Tibial nerve (tissue), 4 donors: ENCODE measurements at places on chromosomes 2 and 18. TPM values are rescaled to one million over a fixed set of nuclear protein-coding genes. Genes with fewer than 3 reads are reported as not detected.

GRCh38 chr2:239722760-239723470 is 302.2 kb downstream of the NDUFA10 start:
- no peak for DNase-seq

Gene NXPH2
- total RNA-seq = not detected

Gene FOXI3
- not detected for total RNA-seq

Gene PKDCC
- total RNA-seq = 199 TPM

GRCh38 chr2:42342795-42343241 is 18.2 kb downstream of the COX7A2L start:
- DNase-seq = no peak

- DNase-seq = no peak
Measured at GRCh38 chr2:76469066-76469465, 758.4 kb upstream of the GCFC2 start.

DNA sequence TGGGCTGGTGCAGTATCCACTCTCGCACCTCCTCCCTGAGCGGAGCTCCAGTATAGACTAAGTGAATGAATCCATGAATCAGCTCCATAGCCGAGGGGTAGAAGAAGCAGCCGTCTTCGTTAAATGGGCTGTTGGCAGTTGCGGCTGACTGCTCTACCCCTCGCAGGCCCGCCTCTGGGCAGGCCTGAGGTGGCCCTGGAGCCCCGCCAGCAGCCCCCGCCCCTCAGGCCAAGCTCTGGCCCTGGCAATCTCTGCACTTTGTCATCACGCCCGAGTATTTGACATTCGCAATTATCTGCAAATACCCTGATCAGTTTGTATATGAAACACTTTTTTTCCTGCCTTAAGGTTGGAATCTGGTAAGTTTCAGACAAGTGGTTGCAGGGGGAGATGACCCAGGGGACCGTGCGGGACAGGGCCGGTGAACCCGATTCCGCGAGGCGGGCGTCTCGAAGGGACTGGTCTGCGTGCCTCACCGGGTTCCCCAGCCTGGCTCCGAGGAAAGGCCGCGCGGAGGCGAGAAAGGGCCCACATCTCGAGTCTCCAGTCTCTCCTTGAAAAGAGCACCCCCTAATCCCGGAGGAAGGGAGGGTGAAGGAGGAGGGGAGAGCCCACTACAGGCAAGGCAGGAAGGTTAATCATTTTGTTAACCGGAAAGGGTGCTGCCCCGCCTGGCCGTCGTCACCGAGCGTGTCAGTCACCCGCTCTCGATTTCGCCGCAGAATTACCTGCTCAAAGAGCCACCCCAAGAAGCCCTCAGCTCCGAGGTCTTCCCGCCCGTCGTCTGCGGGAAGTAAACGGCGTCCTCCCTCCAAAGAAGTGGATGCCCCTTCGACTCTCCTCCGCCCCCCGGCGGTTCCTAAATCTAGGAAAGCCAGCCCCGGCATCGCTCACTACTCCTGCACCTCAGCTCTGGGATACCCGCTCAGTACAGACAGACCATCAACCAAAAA is 11.1 kb upstream of the SATB2 start:
- DNase-seq = no peak

Gene ZBTB14
- total RNA-seq = 13.3 TPM

- DNase-seq = no peak
Measured at GRCh38 chr2:241637795-241638660, 535 bp downstream of the ATG4B start.

Gene BCL11A
- not detected for total RNA-seq

Gene ZNF396
- 2.8 TPM for total RNA-seq

- DNase-seq = no peak
Measured at GRCh38 chr2:145654746-145655145, 1134.8 kb upstream of the ZEB2 start.

DNA sequence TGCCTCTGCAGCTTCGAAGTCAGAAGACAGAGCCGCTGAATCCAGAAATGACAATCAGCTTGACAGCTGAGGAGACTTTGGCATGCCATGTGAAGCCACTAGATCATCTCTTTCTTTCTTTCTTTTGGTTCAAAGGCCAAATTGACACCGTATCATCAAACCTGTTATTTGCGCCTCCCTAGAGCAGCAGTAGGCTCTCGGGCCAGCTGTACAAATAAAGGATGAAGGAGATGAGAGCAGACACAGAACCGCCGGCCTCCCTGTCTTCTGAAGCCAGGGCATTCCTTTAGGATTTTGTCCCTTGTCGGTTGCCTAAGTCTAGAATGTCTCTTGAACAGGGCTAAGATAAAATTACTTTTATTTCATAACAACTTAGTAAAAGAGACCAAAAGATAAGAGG is 36.8 kb downstream of the COL4A4 start:
- no peak for DNase-seq

DNA sequence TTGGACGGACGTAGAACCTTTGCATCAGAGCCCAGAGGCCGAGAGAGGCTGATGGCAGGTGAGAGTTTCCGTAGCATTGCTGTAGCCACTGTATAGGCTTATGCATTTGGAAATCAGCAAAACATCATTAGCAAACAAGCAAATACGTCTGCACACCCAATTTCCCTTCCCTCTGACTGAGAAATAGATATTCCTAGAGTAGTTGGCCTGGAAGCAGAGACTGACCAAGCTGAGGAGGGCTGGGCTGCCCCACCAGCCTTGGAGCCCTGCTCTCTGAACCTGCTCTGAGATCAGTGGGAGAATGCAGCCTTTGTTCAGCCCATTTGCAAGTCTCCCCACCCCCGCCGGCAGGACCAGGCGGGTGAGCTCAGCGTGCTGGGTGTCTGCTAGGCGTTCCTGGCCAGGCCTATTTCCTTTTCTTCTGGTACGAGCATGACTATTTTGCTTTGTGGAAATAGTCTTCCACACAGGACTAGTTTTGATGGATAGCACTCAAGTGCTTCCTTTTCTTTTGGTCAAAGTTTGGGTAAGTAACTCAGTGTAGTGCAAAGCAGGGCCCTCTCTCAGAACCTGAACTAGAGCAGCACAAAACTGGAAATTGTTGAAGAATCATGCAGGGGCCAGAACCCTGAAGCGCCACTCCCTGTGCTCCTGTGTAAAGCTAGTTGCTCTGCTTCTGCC is 21.9 kb upstream of the RNF149 start:
- DNase-seq = peak; percentile 31

GRCh38 chr18:21330122-21330701 is 88.2 kb downstream of the GREB1L start:
- DNase-seq = no peak

Gene FAM110C
- not detected for total RNA-seq

DNA sequence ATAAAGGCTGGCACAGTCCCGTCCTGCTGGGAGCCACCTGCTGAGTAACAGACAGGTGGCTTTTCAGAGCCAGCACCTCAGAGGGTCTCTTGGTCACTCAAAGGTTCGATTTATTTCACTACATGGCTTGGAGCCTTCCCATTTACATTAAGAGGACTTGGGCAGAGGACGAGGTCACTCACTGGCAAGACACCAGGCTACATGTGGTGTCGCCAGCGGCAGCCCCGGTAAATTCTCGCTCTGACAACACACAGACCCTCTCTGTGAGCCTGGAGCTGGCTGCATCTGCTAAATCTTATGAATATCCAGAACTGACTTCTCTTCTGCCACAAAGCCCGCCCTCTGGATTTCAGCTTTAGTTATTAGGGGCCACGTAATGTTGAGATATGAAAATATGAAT is 254.7 kb downstream of the VAPA start:
- no peak for DNase-seq

DNA sequence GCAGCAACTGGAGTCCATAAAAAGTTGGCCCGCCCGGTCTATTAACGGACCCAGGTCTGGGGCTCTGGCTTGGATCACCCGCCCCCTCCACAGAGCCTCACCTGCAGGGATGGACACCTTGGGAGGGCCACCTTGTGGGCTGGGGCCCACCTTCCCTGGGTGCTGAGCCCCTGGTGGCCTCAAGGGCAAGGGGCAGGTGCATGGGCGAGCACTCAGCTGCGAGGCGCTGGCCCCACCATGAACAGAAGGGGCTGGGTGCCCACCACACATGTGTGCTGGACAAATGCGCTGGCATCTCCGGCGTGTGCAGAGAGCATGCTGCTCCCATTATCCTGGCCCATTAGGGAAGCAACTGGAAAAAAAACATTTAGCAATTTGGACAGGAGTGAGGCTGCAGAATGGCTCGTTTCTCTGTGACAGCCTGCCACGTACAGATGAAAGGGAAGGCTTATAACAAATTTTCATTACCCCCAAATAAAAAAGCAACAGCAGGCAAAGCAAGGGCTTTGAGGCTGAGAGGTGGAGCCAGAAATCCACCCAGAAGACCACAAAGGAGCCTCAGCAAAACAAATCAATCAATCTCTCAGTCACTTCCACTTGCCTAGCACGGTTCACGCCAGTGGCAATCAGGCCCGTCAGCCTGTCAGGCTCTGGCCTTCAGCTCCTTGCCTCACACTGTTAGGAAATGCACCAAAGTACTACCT is 253.1 kb upstream of the ZNF521 start:
- DNase-seq = no peak

Gene GREB1
- 8.1 TPM for total RNA-seq

GRCh38 chr18:62033756-62034155 is 140.9 kb upstream of the RNF152 start:
- DNase-seq = no peak

GRCh38 chr2:231063347-231063746 is 6.7 kb downstream of the PSMD1 start:
- DNase-seq = no peak

- no peak for DNase-seq
Measured at GRCh38 chr2:129794116-129794515, 185.3 kb upstream of the RAB6C start.

DNA sequence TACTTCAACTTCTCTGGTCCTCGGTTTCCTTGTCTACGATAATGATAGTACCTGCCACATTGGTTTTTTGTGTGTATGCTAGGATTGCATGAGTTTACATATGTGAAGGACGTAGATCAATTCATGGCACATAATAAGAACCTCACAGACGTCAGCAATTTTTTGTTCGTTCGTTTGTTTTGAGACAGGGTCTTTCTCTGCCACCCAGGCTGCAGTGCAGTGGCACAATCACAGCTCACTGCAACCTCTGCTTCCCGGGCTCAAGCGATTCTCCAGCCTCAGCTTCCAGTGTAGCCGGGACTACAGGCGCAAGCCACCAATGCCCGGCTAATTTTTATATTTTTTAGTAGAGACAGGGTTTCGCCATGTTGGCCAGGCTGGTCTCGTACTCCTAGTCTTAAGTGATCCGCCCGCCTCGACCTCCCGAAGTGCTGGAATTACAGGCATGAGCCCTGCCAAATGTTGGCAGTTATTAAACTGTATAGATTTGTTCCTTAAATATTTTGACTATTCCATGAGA is 756 bp upstream of the SLC35F5 start:
- DNase-seq = no peak

GRCh38 chr2:46230115-46230571 is 67.1 kb upstream of the EPAS1 start:
- DNase-seq = no peak

DNA sequence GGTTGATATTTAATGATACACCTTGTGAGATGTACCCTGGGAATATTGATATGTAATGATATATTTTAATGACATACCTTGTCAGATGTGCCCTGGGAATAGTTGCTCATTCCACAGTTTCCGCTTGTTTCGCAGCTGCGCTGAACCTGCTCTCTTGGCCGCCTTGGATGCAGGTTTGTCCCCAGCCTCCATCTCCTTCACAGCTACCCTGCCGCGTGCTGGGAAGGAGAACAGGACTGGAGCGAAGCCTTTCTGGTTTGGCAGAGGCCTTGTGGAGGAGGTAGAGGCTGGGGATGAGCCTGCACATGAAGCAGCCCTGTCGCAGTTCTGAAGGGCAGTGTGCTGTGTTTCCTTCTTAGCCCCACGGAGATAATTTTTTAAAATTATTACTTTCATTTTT is 14.6 kb downstream of the ATG4B start:
- DNase-seq = no peak

Gene CCDC148
- total RNA-seq = 1.8 TPM

DNA sequence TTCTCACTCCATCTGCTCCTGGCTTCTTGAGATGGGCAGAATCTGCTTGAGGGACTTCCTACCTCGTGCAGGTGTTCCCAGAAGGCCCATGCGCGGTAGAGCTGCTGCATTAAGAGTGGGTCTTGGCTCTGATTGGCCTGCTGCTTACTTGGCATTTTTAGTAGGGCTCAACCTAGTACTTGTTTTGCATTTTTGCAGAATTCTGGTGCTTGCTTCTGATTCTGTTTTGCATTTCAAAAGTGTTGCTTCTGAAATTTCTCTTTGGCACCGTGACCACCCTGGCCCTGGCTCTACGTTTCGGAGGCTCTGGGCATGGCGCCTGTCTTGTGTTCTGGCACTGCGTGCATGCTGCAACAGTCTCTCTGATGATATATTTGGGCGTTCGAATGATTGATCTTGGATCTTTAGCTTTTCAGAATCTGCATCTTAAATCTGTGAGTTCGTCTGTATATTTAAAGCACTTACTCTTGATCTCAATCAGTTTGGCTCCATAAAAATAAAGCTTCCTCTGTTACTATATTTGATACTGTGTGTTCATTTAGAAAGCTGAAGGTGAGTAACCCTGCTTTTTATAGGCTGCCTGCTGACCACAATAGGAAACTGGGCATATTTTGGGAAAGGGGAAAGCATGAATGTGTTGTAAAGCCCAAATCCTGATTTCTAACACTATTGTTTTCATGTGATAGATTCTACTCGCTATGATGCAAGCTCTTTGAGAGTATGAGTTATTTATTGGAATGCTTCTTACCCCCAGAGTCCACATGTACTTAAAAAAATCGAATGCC is 22.2 kb downstream of the EFR3B start:
- no peak for DNase-seq

Gene DNAH6
- 2.7 TPM for total RNA-seq

Gene AQP4
- total RNA-seq = not detected

Gene ITM2C
- 142 TPM for total RNA-seq

DNA sequence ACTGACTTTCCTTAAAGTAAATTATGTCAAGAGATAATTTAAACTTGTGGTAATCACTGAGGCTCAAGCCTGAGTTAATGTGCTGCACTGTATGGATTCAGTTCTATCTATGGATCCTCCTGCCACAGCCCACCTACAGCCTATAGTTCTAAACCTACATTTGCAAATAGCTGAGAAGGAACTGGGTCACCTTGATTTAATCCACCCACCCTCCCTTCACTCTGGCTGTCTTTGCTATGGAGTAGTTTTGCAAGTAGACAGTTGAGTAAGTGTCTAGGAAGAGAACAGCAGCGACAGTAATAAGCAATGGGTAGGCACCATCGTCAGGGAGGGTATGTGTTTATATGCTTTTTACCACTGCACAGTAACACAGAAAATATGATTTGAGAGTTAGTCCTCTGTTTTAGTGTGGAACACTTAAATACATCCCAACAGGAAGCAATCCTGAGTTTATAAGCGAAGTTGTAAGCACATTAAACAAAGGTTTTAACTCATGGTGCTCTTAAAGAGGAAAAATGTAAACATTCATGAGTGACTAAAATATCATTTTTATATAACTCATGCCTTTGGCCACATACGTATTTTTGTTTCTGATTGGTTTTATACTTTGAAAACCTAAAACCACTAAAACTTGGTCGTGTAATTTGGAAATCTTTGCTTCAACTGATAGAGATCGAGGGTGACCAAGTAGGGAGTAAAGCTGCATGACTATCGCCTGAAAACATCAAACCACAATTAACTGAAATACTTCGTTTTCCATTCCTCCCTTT is 36.3 kb upstream of the CHRNA1 start:
- no peak for DNase-seq

Gene ZNF512
- total RNA-seq = 52.0 TPM
